ENCODE measurements at places on chromosomes 6 and 20.

- peak; percentile 53 for DNase-seq
Observed at GRCh38 chr6:47414423-47415167, 63.0 kb upstream of the CD2AP start.

- no peak for DNase-seq
Observed at GRCh38 chr6:80527552-80528052, 421.1 kb downstream of the BCKDHB start.

- no peak for DNase-seq
Observed at GRCh38 chr20:41141153-41141815, 3.9 kb downstream of the PLCG1 start.

GRCh38 chr6:12395898-12396297, 105.7 kb downstream of the EDN1 start:
- DNase-seq: no peak

DNA sequence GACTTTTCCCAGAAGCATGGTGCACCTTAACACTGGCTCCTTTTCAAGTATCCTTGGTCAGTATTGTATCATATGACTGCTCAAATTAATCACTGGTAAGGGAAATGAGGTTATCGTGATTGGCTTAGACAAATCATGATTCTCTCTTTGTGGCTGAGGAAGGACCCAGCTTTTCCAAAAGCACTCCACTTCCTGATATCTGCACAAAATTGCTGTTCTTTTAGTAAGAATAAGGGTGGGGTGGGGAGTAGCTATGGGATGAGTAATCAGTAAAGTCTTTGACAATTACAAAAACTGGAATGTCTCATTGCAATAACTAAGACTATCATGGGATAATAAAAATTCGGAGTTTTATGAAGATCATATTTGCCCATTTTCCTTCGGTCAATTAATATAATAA, 9.0 kb upstream of the RIPPLY2 start:
- no peak for DNase-seq

Measured in CD4-positive, alpha-beta T cell treated with Interleukin-21 for 1 hour (primary cell).